Body of pancreas (tissue), 4 donors: ENCODE measurements at places on chromosomes 1 and 21. TPM values are rescaled to one million over a fixed set of nuclear protein-coding genes. Genes with fewer than 3 reads are reported as not detected.

GRCh38 chr1:164918140-164918539 is 359.2 kb downstream of the PBX1 start:
- no peak for DNase-seq

The TEX38 gene
- total RNA-seq: not detected

GRCh38 chr1:17265162-17265561 is 16.3 kb downstream of the PADI3 start:
- DNase-seq: no peak

The BTBD19 gene
- 9.9 TPM for total RNA-seq

DNA sequence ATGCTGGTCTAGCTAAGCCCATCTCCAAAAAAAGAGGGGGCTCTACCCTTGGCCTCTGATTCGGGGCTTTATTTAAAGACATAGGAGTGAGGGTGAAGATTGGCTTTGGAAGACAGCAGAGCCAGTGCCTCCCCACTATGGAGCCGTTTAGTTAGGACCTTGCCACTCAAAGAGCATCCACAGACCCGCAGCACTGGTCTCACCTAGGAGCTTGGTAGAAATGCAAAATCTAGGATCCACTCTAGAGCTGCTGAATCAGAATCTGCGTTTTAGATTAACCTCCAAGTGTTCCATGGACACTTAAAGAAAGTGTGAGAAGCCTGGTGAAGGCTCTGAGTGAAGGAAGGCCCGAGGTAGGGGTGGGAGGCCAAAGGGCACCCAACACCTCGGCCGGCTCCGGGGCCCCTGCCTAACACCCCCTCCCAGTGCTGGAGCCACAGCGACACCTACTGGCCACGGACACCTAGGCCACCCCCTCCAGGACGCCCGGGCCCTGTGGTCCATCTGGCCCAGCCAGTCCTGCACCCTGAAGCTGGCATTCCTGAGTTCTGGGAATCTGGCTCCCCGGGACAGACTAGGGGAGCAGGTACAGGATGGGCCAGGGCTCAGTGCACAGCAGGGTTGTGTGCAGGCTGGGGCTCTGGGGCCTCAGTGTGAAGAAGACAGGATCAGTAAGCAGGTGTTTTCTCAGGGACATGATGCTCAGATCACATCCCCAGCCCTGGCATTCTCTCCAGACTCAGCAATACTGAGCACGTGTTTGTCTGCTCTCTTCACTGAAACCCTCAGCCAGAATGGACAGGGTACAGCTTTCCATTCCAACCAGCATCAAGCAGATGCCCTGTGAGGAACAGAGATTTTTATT is 79.2 kb downstream of the TMEM53 start:
- peak; percentile 74 for DNase-seq

DNA sequence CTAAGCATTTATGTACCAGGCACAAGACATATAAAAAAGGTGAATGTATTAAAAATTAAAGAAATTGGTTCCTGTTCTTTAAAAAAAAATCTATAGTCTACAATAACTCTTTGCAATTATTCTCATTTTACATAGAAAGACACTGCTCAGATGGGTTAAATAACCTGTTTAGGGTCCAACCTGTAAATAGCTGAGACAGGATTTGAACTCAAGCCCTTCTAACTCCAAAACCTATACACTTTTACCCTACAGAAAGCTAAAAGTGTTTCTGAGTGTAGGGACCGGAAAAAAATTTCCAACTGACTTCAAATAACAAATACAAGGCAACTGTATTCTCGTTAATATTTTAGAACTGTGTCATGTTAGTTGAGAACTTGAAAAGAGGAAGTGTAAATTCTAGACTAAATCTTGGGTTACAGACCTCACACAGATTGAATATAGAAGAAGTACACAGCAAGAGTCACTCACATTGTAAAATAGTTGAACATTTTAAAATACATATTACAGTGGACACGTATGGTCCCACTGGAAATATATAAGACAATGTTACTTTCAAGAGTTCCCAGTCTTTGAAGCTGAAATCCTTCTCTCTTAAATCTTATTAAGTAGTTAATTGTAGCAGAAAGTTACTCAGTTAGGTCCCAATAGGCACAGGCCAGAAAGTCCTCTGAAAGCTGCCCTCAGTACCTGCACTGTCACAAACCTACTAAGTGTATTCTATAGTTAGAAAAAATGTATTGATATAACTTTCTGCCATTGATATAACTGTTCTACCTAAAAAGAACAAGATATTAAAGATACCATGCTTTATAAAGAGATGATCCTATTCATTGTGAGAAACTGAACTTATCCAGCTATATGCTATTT is 7.3 kb downstream of the EDEM3 start:
- DNase-seq: no peak

DNA sequence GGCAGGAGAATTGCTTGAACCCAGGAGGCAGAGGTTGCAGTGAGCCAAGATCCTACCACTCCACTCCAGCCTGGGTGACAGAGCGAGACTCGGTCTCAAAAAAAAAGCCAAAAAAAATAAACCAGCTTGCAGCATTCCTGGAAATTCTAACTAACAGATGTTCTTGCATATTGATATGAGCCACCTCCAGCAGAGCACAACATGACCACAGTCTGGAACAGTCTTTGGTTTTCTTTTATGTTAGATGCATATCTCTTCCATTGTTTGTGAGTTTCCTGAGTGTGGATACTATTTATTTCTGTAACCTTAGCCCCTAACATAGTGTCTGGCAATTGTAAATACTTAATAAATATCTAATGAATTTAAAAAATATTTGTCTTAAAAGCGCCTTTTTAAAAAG is 23.9 kb downstream of the IFNAR1 start:
- no peak for DNase-seq

DNA sequence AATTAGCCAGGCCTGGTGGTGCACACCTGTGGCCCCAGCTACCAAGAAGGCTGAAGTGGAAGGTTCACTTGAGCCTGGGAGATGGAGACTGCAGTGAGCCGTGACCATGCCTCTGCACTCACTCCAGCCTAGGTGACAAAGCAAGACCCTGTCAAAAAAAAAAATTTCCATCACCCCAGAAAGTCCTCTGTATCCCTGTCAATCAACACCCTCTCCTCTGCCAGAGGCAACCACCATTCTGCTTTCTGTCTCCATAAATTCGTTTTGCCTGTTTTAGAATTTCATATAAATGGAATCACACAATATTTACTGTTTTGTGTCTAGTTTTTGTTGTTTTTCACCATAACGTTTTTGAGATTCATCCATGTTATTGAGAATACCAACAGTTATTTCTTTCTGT is 141.6 kb upstream of the SLC45A1 start:
- no peak for DNase-seq

DNA sequence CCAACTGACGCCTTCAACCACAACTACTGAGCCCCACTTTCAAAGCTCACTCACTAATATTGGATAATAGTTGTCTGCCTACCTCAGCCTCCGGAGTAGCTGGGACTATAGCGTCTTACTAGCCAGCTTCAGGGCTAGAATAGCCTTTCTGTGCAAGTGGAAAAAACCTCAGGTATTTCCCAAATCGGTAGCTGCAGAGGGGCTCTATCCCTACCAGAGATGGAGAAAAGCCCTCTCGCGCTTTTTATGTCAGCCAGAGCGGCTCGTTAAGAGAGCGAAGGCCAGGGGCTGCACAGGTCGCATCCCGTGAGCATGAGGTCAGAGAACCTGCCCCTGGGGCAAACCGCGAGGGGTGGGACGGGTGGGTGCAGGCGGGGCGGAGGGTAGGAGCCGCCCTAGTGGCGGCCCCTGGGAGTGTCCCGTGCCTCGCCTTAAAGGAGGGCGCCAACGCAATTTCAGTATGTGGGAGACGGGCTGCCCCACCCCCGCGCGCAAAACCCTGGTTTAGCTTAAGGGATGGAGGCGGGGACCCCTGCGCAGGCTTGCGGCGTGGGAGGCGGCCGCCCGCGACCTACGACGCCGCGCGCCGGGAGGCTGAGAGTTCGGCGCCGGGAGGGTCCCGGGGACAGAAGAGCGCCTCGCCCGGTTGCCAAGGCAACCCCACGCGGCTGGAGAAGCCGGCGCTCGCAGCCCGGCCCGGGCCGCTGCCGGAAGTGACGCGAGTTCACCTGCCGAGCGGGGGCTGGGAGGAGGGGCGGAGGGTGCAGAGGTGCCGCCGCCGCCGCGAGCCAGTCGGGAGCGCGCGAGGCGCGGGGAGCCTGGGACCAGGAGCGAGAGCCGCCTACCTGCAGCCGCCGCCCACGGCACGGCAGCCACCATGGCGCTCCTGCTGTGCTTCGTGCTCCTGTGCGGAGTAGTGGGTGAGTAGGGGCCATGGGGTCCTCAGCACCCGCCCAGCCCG is at the start of gene CXADR:
Gene CXADR, plus strand, starts transcription at position 791 of the 961 bp plus-strand sequence. Its CDS starts 87 bp downstream, at position 878.
- peak; percentile 93 for DNase-seq

The SLAMF9 gene
- total RNA-seq: not detected

DNA sequence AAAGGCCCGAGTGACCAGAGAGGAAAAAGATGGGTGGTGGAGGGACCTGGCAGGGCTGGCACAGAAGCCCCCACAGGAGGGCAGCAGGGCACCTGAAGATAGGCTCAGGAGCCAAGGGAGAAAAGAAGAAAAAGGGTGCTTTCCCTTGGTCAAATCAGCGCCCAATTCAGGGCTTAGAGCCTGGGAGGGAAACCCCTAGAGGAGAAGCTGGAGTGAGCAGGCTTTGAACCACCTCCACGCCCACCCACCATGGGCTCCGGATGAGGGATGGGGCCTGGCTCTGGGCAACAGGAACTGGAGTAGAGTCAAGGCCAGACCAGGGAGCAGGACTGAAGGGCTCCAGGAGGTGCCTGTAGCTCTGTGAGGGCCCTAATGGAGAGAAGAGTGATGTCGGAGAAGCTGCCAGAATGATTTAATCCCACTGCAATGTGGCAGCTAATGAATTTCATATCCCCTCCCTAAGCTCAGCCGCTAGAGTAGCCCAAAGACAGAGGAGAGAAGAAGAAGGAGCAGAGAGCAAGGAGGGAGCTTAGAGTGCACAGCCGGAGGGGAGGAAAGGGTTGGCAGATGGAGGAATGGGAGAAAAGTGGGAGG is 12.0 kb upstream of the PRELP start:
- no peak for DNase-seq
